ENCODE measurements at places on chromosomes 16 and 17. TPM values are rescaled to one million over a fixed set of nuclear protein-coding genes. Genes with fewer than 3 reads are reported as not detected.

- DNase-seq, result no peak
These were observed 23.6 kb upstream of the ATF7IP2 start for GRCh38 chr16:10362077-10362863.

Gene KRT33A
- not detected for total RNA-seq

GRCh38 chr16:89506791-89507191, 1.4 kb upstream of the SPG7 start:
- DNase-seq, result peak; percentile 22

- DNase-seq, result no peak
These were observed 20.0 kb upstream of the KCNJ16 start for GRCh38 chr17:70055000-70055399.

DNA sequence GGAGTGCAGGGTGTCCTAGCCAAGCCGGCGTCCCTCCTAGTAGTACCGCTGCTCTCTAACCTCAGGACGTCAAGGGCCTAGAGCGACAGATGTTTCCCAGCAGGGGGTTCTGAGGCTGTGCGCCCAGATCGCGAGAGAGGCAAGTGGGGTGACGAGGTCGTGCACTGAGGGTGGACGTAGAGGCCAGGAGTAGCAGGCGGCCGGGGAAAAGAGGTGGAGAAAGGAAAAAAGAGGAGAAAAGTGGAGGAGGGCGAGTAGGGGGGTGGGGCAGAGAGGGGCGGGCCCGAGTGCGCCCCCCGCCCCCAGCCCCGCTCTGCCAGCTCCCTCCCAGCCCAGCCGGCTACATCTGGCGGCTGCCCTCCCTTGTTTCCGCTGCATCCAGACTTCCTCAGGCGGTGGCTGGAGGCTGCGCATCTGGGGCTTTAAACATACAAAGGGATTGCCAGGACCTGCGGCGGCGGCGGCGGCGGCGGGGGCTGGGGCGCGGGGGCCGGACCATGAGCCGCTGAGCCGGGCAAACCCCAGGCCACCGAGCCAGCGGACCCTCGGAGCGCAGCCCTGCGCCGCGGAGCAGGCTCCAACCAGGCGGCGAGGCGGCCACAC, at the start of gene MMP2:
MMP2 (plus strand) TSS at position 372 of the 603 bp plus-strand sequence. CDS start 282 bp downstream, outside the sequence.
- no peak for DNase-seq

Gene CCL16
- total RNA-seq, result not detected

GRCh38 chr16:35194681-35195080, 1735.3 kb downstream of the TP53TG3F start:
- DNase-seq, result no peak

Gene TBCD
- total RNA-seq, result 90.7 TPM

DNA sequence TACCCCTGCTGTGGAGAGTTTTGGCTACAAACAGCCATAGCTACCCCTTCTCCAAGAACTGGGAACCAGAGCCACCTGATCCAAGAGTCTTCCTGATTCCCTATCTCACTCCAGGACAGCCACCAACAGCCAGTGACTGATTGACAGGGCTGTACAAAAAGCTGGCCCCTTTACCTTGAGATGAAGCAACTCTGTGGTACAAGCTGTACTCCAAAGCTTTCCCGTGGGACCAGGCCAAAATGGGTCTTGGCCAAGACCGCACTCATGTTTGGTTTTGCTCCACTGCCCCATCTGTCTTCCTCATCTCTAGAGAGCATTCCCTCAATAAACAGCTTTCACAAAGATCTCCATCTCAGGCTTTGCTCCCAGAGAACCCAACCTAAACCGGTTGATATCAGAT, 43.6 kb downstream of the RNF157 start:
- no peak for DNase-seq

Gene RNF167
- 77.0 TPM for total RNA-seq

Gene KRTAP1-1
- 15.9 TPM for total RNA-seq

DNA sequence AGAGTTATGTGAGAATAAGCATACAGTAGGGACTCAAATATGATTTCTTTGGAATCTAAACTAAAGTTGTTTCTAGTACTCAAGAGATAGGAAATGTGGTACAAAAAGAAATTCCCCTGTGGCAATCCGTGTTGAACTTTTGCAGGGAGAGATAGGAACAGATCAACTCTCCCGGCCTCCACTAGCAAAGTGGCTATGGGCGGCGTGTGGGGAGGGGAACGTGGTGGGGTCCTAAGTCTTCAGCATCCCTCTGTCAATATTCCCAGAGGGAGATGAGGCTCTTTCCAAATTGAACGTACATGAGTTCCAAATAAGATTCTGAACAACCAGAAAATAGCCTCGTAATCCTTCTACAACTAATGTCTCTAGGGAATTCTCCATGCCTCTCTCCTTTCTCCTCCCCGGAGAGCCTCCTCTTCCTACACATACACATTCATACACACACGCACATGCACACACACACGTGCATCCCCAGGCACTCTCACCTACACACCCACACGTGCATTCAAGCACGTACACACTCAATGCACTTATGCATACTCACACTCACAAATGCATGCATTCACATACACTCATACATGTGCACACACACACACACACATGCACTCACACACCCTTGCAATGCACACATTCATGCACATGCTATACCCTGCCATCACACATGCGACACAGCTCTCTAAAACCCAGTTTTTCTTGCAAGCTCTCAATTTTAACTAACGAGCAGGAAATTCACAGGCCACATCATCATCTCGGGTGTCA, 244.8 kb downstream of the MAF start:
- no peak for DNase-seq

GRCh38 chr16:73152386-73153125, 104.6 kb upstream of the ZFHX3 start:
- no peak for DNase-seq

DNA sequence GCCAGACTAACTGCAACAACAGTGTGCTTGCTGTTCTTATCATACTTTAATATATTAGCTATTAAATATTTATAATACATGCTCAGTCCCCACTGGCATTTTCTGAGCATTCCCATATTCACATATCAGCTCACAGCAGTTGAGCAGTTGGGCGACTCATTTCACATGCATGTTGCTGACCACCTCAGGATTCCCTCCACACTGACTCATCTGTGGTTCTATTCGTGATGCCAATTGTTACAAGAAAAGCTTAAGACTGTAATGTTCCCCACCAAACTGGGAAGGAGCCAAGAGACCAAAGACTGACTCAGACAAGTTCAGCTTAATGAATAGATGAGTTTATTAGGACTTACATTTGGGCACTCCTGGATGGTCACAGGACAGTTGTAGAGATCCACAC, 100.3 kb upstream of the KIF2B start:
- DNase-seq, result peak; percentile 49

DNA sequence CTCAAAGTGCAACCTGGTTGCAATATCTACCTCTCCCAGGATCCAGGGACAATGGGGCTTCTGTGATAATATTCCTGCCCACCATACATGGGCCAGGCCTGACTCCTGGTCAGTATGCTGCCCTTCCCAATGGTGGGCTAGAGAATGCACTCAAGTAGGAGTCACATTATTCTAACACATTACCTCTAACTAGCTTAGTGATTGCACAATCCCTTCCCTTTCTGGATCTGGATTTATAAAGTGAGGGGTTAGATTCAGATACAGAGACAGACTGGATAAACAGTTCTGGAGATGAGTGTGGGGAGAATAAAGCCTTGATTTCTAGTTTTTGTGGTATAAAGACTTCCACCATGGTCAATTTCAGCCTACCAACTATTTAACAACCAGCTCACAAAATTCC, 33.0 kb downstream of the LYRM1 start:
- DNase-seq, result no peak

DNA sequence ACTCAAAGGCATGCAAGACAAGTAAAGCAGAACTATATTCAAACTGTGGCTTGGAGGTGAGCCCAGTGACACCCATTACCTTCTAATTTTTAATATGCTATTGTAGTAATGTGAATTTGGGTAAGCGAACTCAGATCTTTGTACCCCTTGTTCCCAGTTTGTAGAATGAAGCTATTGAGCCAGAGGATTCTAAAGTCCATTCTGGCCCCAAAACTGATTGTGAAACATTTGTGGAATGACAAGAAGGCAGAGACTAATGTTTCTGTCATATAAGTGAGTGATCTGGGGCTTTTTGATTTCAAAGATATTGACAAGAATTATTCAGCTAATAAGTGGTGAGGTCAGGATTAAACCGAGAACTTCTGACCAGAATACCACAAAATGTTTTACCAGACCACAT, 283.8 kb upstream of the CA10 start:
- DNase-seq, result no peak

Gene TBC1D3E
- 0.37 TPM for total RNA-seq

- no peak for DNase-seq
These were observed 11.0 kb upstream of the OSGIN1 start for GRCh38 chr16:83942074-83942473.

GRCh38 chr16:82138478-82139285, 31.3 kb downstream of the MPHOSPH6 start:
- DNase-seq, result no peak

DNA sequence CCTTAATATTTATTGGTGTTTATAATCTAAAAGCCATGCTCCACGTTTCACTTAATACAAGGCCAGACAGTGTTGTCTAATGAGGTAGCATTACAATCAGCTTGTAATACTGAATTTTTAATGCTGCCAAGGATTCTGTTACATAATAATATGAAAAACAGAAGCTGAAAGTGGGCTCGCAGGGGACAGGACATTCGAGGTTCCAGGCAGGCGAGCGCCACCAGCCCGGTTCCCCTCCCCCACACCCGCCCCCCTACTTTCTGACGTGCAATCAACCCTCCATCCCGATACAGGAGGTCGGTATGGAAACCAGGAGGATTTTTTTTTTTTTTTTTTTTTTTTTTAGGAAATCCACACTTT, 6.2 kb upstream of the ZFHX3 start:
- no peak for DNase-seq

GRCh38 chr17:76515274-76515949, 14.2 kb upstream of the RHBDF2 start:
- DNase-seq, result no peak

DNA sequence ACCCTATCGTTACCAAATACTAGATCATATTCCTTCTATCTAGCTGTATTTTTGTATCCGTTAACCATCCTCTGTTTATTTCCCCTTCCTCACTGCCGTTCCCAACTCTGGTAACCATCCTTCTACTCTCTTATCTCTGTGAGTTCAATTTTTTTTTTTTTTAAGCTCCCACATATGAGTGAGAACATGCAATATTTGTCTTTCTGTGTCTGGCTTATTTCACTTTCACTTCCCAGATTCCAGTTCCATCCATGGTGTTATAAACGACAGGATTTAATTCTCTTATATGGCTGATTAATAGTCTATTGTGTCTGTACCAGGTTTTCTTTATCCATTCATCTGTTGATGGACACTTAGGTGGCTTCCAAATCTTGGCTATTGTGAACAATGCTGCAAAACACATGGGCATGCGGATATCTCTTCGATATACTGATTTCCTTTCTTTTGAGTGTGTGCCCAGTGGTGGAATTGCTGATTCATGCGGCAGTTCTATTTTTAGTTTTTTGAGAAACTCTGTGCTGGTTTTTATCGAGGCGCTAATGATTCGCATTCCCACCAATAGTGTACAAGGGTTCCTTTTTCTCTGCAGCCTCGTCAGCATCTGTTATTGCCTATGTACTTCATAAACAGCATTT, 599.6 kb downstream of the TMEM114 start:
- DNase-seq, result no peak

DNA sequence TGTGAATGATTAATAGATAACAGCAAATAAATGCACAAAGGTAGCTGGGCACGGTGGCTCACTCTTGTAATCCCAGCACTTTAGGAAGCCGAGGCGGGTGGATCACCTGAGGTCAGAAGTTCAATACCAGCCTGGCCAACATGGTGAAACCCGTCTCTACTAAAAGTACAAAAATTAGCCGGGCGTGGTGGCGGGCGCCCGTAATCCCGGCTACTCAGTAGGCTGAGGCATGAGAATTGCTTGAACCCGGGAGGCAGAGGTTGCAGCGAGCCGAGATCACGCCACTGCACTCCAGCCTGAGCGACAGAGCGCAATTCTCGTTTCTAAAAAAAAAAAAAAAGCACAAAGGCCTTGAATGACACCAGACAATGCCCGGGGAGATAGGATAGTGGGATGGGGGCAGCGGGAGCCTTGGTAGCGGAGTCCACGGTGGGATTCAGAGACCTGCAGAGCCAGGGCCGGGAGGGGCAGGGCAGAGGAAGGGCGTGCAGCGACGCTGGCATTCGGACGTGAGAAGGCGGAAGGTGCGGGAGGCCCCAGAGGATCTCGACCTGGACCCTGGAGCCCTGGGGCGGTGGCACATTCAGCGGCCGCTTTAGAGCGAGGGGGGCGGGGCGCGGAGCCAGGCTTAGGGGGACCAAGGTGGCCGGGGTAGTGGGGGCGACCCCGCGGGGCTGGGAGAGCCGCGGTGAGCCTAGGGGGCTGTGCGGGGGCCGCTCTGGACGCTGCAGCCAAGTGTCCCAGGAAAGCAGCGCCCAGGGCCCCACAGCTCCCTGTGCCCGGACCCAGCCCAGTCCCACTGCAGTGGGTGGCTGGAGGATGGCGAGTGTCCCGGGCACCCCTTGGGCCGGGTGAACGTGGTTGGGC, 999 bp upstream of the FLYWCH2 start:
- peak; percentile 56 for DNase-seq

DNA sequence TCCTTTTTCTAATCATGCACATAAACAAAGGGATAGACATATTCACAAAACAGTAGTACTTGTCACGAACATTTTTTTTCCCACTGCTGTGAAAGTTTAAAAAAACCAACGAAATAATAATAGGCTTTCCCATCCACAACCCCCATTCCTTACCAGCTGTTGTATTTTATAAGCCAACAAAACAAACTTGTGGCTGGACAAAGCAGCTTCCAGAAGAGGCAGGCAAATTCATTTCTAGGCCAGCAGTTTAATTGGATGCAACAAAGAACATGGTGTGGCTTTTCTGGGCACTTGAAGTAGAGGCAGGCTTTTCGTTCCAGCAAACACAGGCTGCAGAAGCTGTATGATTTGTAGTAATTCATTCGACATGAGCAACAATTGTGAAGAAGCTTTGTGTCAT, 56.0 kb upstream of the FAM20A start:
- DNase-seq, result no peak

DNA sequence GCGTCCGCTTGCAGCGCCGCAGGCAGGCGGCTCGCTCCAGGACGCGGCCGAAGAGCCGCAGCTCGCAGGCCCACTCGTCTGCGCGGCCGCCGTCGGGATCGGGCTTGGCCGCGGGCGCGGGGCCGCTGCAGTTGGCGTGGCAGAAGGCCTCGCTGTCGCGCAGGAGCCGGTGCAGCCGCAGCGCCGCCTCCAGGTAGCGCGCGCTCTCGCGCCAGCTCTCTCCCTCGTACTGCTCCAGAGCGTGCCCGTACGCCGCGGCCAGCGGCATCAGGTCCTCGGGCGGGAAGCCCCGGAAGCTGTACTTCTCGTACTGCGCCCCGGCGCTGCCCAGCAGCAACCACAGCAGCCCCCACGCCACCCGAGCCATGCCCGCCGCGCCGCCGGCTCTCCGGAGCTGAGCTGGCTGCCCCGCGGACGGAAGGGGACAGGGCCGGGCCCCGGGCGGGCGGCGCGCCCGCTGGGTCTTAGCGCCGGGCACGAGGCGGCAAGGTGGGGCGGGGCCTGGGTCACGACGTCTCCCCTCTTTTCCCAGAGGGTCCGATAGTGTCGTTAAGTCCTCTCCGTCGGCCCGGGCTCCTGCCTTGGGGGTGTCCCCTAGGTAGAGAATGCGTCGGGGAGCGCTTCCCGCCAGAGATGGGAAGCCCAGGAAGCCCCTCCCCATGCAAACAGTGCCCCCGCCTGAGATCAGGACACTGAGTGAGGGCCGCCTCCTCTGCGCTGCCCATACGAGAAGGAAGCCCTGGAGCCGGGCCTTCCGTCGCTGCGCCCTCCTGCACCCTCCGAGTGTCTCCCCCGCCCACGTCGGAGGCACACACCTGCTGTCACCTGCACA, at the start of gene P3H4:
P3H4 (minus strand) TSS at position 401 of the 832 bp plus-strand sequence; CDS start at position 367, 34 bp downstream.
- peak; percentile 89 for DNase-seq

Gene PDIA2
- 0.71 TPM for total RNA-seq

- no peak for DNase-seq
These were observed 826 bp upstream of the MPO start for GRCh38 chr17:58281511-58282011.

Gene AHSP
- total RNA-seq, result not detected

All from Calu3 (cell line).